ENCODE measurements at places on chromosomes 11 and 22.

- DNase-seq, result no peak
These were observed 39.0 kb downstream of the TBX1 start for GRCh38 chr22:19799322-19800190.

DNA sequence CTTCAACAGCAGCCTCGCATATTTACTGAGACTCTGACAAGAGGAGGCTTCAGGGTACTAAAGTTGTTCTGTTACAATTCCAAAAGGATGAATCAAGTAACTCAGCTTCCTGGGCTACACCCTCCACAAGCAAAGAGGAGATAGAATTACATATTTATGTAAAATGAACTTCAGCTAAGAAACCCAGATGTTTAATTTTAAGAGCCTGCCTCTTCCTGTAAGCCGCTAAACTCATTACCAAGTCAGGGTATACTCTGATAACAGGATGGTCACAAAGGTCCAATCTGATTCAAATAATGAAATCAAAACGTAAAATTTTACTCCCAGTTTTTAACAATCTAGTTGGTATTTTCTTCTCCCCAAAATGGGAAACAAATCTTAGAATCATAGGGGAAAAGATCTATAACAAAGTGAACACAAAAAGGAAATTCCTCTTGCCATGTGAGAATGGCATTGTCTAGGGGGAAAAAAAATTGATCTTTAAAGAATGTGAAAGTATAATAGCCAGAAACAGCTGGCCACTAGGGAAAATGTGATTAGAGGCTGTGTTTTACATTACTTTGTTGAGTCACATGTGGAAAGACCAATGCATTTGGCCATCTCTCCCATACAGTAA, 30.9 kb downstream of the CHEK2 start:
- DNase-seq, result no peak

DNA sequence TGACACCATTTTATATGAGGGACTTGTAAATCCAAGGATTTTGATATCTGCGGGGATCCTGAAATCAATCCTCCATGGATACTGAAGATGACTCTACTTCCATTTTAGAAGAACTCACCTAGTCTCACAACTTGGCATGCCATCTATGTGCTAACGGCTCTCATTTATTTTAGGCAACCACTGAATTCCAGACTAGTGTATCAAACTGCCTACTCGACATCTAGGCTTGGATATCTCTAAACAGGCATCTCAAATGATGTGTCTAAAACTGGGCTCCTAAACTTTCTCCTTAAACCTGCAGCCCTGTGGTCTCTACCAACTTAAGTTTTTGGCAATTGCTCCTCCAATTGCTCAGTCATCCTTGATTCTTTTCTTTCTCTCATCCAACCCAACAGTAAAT, 31.2 kb upstream of the CLNS1A start:
- no peak for DNase-seq

DNA sequence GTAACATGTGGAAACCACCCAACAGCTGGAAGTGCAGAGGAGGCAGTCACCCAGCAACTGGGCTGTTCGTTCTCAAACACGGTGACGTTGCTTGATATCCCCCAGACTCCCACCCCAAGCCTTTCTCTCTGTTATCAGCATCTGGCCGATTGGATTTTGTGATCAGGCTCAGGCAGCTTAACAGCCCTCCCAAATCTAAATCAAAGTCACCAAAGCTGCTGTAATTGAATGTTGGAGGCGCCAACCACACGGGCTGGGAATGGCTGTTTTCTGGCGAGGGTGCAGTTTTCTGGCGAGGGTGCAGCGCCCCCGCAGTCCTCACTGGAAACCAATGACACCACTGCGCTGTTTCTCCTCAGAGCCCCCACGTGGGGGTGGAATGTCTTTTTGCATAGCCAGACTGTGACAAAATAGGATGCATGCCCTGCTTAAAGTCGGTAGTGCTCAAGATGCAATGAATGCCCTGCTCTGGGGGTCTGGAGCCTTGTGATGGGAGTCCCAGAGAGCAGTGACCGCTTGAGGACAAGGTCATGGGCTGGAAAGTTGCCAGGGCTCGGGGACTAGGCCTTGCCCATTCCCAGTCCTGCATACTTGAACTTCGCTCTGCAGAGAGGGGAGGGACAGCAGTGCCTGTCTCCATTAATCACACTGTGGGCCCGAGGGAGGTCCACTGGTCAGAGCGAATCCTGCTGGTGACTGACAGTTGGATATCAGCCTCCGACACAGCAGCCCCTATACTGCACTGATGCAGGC, 105.3 kb downstream of the MORC2 start:
- DNase-seq, result no peak

DNA sequence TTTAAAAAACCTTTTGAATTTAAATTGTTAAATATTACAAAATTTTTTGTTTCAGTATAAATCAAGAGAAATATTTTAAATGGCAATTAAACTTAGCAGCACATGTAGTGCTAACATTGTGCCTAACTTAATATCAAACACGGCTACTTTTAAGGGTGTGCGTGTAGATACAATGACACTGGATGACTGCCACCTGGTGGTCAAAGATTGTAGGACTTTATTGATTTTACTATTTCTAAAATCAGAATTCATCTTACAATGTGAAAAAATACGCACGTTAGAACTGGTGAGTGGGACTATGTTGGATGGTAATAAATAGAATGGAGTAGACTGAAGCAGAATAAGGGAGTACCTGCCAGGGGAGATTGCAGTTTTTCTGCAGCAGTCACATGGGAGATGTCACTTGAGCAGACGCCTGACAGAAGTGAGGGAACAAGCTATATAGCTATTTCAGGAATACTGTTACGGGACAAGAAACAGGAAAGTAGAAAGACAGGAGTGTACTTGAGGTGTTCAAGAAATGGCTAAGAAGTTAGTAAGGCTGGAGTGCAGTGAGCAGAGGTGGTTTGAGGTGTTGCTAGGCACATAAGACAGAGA, 52.9 kb downstream of the UVRAG start:
- DNase-seq, result peak; percentile 7

- no peak for DNase-seq
These were observed 17.1 kb upstream of the MED17 start for GRCh38 chr11:93767018-93767417.

DNA sequence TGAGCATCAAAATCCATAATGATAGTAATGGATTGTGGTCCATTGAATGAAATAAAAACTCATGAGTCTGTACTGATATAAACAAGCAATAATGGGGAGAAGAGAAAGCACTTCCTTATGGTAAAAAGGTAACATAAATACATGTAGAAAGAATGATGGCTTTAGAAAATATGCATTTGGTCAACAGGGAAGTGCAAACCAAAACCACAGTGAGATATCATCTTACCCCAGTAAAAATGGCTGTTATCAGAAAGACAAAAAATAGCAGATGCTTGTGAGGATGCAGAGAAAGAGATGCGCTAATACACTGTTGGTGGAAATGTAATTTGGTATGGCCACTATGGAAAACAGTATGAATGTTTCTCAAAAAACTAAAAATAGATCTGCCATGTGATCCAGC, 6.9 kb upstream of the MMP20 start:
- no peak for DNase-seq

GRCh38 chr11:72112978-72113808, 698 bp upstream of the ANAPC15 start:
- DNase-seq, result no peak

GRCh38 chr11:75276686-75277085, 36.1 kb downstream of the TPBGL start:
- no peak for DNase-seq

DNA sequence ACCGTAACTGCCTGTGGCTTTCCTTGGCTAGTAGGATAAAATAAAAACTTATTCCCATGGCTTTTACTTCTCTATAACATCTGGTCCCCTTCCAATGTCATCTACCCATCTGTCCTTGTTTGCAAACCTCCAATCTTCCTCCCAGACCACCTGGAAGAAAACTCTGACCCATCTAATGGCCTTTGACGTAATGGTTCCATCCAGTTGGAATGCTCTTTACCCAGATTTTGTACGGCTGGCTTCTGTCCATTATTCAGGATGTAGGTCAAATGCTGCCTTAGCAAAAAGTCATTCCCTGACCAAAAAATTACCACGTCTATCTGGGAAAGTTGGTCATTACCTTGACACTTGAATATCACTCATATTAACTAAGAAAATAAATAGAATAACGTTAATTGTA, 577.9 kb upstream of the ANO5 start:
- DNase-seq, result no peak

GRCh38 chr11:121134741-121135312, 33.8 kb downstream of the TECTA start:
- no peak for DNase-seq

DNA sequence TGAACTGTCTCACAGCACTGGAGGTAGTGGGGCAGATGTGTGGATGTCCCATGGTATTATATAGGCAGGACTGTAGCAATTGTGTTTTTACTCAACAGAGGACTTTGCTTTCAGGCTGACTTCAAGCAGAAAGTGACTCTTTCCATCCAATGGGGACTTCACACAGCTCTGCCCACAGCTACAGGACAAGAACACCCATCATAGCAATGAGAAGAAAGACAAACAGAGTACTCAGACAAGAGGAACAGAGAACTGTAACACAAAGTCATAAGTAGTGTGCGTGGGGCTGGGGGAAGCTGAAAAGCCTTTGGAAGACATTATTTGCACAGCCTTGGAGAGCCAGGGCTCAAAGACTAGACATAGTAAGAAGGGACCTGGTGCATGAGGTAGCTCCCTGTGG, 70.3 kb downstream of the CCDC81 start:
- DNase-seq, result no peak

GRCh38 chr11:13440100-13440855, 22.7 kb downstream of the BTBD10 start:
- no peak for DNase-seq

- DNase-seq, result peak; percentile 50
These were observed at the start of gene TALDO1 for GRCh38 chr11:747158-748006. Gene TALDO1 (plus strand): TSS chr11:747464. CDS start chr11:747482, 18 bp downstream.

DNA sequence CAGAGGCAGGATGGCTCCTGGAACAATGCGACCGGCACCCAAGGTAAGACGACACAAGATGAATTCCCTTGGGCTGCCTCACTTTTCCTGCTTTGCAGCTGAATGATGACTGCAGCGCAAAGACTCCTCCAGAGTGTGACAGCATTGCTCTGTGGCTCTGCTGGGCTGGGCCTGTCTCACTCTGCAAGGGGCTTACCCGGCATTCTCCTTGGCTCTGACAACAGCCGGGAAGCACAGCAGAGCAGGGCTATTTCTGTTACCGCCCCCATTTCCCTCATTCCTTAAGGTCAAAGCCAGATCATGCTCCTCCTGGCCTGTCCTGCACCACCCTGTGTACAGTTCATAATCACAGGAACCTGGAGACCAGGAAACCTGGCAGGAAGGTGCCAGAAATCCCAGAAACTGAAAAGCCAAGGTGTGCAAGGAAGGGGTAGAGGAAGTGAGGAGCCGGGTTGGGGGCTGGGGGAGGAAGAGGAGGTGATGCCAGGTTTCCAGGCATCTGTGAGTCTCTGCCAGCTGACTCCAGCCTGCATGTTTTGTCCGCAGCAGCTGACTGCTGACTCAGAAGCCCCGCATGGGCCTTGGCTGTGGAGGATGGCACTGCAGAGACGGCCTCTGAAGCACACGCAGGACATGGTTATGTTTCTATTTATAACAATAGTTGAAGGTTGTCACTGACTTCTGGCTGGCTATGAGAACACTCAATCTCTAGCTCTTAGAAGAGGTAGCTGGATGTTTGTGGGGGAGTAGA, 113.6 kb downstream of the MICAL3 start:
- DNase-seq, result no peak

All from activated naive CD8-positive, alpha-beta T cell treated with anti-CD3 and anti-CD28 coated beads, Interleukin-2, amount 50 U/mL, for 16 hours (primary cell).